ENCODE measurements at places on chromosomes 7 and 10.

DNA sequence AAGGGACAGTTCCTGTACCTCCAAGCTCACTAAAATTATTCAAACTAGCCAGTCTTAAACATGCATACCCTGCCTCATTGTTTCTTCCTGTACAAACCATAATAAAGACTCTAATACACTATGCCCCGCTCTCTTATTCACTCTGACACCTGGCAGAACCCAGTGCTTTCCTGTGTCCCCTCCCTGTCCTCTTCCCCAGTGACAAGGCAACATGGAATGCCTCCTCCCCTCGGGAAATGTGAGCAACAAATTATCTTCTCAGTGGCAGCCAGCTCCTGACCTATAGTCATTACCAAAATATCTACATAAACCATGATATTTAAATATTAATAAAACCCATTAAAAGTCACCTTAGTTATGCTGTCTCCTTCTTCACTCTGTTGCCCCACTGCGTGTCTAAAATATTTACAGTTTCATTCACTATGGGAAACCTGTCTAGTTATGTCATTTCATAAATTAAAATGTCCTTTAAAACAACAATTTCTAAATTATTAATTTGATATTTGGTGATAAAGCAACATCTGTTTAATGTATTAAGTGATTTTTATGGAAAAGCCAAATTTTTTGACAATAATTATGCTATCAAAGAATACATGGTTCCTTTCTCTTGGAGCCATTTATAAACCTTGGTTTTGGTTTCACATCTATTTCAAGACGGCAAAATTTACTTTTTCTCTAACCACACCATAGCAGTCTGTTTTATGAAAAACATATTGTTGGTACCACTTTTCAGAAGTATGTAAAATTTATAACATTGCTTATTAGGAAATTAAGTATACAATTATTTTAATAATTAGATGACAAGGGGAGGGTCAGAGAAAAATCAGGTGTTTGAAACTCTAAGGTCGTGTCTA lies 1355.2 kb downstream of the XPNPEP1 start:
- no peak overlapping the region for H3K4me3 ChIP-seq
- H3K4me1 ChIP-seq = no peaks in the 10 kb centered on the region
- no peak overlapping the region for H3K27ac ChIP-seq
- no peak for DNase-seq
- peaks cover 3% of the 10 kb centered on the region for H3K27me3 ChIP-seq

GRCh38 chr10:22491931-22492615 lies 146.8 kb downstream of the SPAG6 start:
- H3K27me3 ChIP-seq = peaks cover 9% of the 10 kb centered on the region
- no peak overlapping the region for H3K27ac ChIP-seq
- H3K4me1 ChIP-seq = peaks cover 20% of the 10 kb centered on the region
- no peak overlapping the region for H3K4me3 ChIP-seq
- H3K36me3 ChIP-seq = no peaks in the 10 kb centered on the region

GRCh38 chr10:80709866-80710265 lies 172.2 kb downstream of the SH2D4B start:
- no peaks in the 10 kb centered on the region for H3K36me3 ChIP-seq
- DNase-seq = no peak
- peak overlapping the region; percentile 16 for H3K27ac ChIP-seq
- H3K4me3 ChIP-seq = no peak overlapping the region

DNA sequence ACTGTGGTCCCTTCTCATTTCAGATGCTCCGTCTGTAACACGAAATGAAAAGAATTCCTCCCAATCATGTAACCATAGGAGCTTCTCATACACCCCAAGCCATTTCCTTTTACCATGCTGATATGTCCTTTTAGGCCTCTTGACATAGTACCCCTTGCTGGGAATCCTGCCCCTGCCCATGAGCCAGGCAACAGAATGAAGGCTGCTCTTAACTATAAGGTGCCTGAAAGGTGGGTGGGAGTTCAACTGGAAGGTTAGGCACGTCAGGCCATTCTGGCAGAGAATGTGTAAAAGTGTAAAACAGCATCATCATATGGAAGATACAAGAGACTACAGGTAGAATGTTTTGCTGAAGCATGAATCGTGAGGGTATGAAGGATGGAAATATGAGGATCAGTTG lies 22.5 kb downstream of the IL2RA start:
- no peaks in the 10 kb centered on the region for H3K36me3 ChIP-seq
- no peak for DNase-seq
- peaks cover 41% of the 10 kb centered on the region for H3K27me3 ChIP-seq
- H3K27ac ChIP-seq = no peak overlapping the region

- H3K27ac ChIP-seq = no peak overlapping the region
- DNase-seq = no peak
These were observed 141.8 kb upstream of the C1QL3 start for GRCh38 chr10:16663444-16663843.

DNA sequence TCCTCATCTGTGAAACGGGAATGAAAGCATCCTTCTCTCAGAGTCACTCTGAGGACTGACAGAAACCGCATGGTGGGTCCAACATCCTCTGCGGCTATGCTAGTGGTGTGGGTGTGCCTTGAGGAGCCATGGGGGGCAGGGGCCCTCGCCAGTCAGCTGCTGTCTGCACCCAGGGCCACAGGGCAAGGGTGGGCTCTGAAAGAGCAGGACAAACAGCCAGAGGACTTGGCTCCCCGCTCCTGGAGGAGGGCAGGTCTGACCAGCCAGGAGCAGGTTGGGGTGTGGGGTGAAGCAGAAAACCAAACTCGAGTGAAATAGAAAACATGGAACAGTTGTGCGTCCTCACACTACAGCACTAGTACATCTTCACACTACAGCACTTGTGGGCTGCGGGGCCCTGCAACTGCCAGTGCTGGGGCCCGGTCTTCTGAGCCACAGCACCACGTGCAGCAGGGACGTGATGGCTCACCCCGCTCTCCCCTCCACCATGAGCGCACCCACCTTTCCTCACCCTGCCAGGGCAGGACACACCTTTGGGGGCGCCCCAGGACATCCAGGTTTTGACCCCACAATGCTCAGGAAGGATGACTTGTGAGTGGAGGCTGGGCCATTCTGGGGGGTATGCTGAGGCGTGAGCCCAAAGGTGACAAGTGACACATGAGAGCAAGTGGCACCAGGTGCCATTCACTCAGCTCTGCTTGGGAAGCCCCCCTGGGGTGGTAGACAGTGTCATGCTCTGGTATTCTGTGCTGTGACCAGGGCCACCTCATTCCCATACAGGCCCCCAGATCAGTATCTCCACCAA lies 96.1 kb upstream of the RET start:
- no peak overlapping the region for H3K27ac ChIP-seq
- no peaks in the 10 kb centered on the region for H3K36me3 ChIP-seq
- H3K4me3 ChIP-seq = no peak overlapping the region
- H3K27me3 ChIP-seq = peaks cover 13% of the 10 kb centered on the region
- peaks cover 16% of the 10 kb centered on the region for H3K4me1 ChIP-seq
- DNase-seq = no peak

- DNase-seq = no peak
- no peaks in the 10 kb centered on the region for H3K36me3 ChIP-seq
These were observed 165.5 kb downstream of the CPED1 start for GRCh38 chr7:121153995-121154394.

GRCh38 chr7:141949451-141949850 lies 2.7 kb upstream of the CLEC5A start:
- peaks cover 16% of the 10 kb centered on the region for H3K27me3 ChIP-seq
- H3K27ac ChIP-seq = no peak overlapping the region
- H3K36me3 ChIP-seq = no peaks in the 10 kb centered on the region

DNA sequence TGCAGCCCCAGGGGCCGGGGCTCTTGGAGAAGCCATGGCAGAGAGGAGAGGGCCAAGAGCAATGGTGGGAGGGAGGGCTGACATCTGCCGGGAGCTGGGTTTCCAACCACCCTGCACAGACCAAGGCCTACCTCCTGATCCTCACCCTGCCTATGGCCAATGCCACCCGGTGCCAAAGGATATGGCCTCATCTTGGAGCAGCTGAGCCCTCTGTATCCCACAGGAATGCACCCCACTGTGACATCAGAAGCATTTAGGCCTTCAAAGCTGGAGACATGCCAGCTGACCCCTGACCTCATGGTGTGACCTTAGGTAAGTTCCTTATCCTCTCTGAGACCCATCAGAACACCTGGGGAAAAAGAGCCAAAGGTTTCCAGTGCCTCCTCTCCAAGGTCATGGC lies 113.6 kb upstream of the ZMIZ1 start:
- peaks cover 50% of the 10 kb centered on the region for H3K4me1 ChIP-seq
- no peak for DNase-seq
- peaks cover 5% of the 10 kb centered on the region for H3K27me3 ChIP-seq
- no peaks in the 10 kb centered on the region for H3K36me3 ChIP-seq
- no peak overlapping the region for H3K27ac ChIP-seq

GRCh38 chr10:99312501-99312900 lies 16.7 kb upstream of the CNNM1 start:
- no peaks in the 10 kb centered on the region for H3K4me1 ChIP-seq
- H3K36me3 ChIP-seq = no peaks in the 10 kb centered on the region
- peaks cover 25% of the 10 kb centered on the region for H3K27me3 ChIP-seq
- no peak for DNase-seq
- no peak overlapping the region for H3K27ac ChIP-seq
- no peak overlapping the region for H3K4me3 ChIP-seq

DNA sequence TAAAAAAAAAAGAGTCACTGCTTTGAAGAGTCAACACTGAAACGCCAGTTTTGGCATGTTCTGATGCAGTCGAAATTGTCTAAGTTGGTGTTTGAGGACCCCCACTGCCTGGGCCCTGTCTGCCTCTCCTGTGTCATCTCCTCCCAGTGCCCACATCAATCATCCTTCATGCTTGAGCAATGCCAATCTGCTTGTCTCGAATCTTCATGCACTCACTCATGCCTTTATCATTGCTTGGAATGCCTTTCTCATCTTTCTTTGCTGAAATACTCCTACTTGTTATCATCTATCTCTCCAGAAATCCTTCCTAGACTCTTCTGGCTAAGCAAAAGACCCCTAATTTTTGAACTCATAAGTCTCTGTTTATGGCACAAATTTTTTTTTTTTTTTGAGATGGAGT lies 42.1 kb upstream of the PLPP4 start:
- H3K4me1 ChIP-seq = no peaks in the 10 kb centered on the region
- H3K27me3 ChIP-seq = no peaks in the 10 kb centered on the region
- DNase-seq = no peak
- H3K36me3 ChIP-seq = no peaks in the 10 kb centered on the region
- H3K4me3 ChIP-seq = no peak overlapping the region
- no peak overlapping the region for H3K27ac ChIP-seq

- H3K27me3 ChIP-seq = peaks cover 3% of the 10 kb centered on the region
- no peaks in the 10 kb centered on the region for H3K36me3 ChIP-seq
- no peak for DNase-seq
- no peak overlapping the region for H3K27ac ChIP-seq
- no peak overlapping the region for H3K4me3 ChIP-seq
- H3K4me1 ChIP-seq = peaks cover 8% of the 10 kb centered on the region
These were observed 86.4 kb upstream of the KIF5B start for GRCh38 chr10:32142646-32143045.

GRCh38 chr10:11086177-11086840 lies 68.6 kb downstream of the CELF2 start:
- no peak overlapping the region for H3K27ac ChIP-seq
- no peak overlapping the region for H3K4me3 ChIP-seq
- H3K36me3 ChIP-seq = no peaks in the 10 kb centered on the region
- peak; percentile 16 for DNase-seq

- H3K4me3 ChIP-seq = no peak overlapping the region
- peaks cover 4% of the 10 kb centered on the region for H3K27me3 ChIP-seq
- peaks cover 7% of the 10 kb centered on the region for H3K36me3 ChIP-seq
- no peak for DNase-seq
- no peak overlapping the region for H3K27ac ChIP-seq
These were observed 705.0 kb downstream of the AUTS2 start for GRCh38 chr7:70303309-70303708.

- no peak overlapping the region for H3K4me3 ChIP-seq
- no peaks in the 10 kb centered on the region for H3K36me3 ChIP-seq
- no peak for DNase-seq
- H3K27ac ChIP-seq = no peak overlapping the region
- H3K27me3 ChIP-seq = peaks cover 6% of the 10 kb centered on the region
These were observed 134.8 kb downstream of the CFAP58 start for GRCh38 chr10:104488439-104488832.

DNA sequence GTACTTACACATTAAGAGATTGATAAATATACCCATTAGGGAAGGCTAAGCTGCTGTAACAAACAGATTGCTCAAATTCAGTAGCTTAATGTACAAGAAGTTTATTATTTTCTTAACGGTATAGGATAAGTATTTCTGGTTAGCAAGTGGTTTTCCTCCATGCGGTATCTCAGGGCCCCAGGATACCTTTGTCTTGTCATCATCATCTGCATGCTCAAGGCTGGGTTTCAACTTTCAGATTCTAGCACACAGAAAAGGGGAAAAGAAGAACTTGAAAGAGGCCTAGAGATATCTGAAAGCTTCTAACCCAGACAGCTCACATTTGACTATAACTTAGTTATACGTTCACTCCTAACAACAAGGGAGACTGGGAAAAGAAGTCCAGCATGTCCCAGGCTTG lies 11.8 kb upstream of the GALNT17 start:
- no peaks in the 10 kb centered on the region for H3K36me3 ChIP-seq
- H3K4me1 ChIP-seq = no peaks in the 10 kb centered on the region
- H3K27ac ChIP-seq = no peak overlapping the region
- peaks cover 4% of the 10 kb centered on the region for H3K27me3 ChIP-seq
- DNase-seq = no peak

DNA sequence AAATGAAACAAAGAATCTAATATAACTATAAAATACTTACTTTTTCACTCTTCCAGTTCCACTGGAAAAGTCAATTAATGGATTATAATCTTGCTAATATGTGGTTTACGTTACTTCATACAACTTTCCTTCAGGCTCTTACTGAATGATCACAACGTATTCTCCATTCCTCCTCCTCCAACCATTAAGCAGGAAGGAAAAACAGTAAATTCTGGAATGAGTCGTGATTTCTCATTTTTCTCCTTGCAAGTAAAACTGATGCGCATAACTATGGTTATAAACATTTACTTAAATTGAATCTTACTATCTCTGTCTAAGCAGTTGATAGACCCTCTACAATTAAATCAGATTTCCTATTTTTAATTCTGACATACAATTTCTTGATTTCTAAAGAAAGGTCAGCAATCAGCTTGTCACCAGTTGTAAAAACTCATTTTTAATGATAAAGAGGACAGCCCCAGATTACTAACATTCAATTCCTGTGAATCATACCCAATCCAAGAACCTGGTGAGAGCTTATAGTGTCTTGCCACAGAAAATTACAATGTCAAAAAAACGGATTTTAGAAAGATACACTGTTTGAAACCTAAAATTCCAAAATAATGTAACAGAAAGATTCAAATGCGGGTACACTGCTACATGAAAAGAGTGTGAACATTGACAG lies 64.3 kb downstream of the EZH2 start:
- no peak for DNase-seq
- H3K36me3 ChIP-seq = peaks cover 44% of the 10 kb centered on the region
- peak overlapping the region; percentile 81 for H3K27ac ChIP-seq
- H3K4me1 ChIP-seq = no peaks in the 10 kb centered on the region
- H3K4me3 ChIP-seq = no peak overlapping the region
- H3K27me3 ChIP-seq = no peaks in the 10 kb centered on the region

DNA sequence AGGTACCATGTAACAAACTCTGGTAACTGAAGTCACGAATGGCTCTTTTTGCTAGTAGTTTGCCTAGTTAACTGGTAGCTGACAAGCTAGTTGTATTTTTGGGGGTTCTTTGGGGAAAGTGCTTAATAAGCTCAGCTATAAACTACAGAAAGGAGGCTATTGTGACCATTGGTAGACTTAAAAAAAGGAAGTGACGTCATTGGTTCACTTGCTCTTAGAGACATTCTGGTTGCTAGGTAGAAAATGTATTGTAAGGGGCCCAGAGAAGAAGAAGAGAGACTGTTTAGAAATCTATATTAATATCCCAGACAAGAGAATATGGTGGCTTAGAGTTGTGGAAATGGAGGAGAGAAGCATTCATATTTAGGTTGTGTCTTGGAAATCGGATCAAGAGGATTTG lies 103.0 kb downstream of the NXPH1 start:
- no peak for DNase-seq
- H3K36me3 ChIP-seq = no peaks in the 10 kb centered on the region
- H3K27ac ChIP-seq = no peak overlapping the region
- no peak overlapping the region for H3K4me3 ChIP-seq
- H3K4me1 ChIP-seq = no peaks in the 10 kb centered on the region
